ENCODE measurements at places on chromosomes 6 and 20.
A peak's percentile ranks its signal among the peaks of the same experiment; 100 is the strongest.

DNA sequence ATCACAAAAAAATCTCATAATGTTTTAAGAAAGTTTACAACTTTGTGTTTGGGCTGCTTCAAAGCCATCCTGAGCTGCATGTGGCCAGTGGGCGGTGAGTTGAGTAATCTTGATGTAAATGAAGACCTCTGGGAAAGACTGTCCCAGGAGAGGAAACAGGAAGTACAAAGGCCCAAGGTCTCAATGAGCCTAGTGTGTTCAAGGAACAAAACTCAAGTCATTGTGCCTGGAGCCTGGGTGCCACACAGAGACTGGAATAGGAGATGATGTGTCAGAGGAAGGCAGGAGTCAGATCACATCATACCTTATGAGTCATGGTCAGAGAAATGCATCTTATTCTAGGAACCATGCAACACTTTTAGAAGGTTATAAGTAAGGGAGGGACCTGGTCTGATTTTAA is 51.5 kb downstream of the COL19A1 start:
- DNase-seq: no peak

DNA sequence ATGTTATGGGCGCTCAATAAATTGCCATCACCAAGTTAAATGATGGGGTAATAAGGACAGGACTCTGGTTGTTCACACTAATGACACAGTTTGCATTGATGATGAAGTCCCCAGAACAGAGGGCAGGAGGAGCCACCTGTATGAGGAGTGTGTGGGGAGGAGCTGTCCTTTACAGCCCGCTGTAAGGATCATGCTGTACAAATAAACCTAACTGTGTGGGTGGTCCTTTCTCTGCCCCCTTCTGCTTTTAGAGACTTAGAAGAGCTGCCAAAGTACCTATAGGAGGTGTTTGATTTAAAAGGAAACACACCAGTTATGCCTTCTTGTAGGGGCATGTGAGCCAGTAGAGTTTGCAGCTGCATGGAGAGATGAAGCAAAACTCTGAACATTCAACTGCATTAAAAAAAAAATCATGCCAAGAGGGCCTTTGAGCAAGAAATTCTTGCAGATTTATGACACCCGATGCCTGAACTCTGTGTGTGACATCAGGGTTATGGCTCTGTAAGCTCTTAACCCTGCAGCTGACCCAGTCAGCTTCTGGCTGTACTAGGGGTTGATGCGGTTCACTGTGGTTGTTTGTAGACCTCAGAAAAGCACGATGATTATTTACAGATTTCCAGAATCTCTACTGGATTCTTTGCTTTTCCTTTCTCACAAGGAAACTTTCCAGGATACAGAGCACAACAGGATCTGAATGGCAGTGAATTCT is 67.4 kb downstream of the UST start:
- no peak for DNase-seq

DNA sequence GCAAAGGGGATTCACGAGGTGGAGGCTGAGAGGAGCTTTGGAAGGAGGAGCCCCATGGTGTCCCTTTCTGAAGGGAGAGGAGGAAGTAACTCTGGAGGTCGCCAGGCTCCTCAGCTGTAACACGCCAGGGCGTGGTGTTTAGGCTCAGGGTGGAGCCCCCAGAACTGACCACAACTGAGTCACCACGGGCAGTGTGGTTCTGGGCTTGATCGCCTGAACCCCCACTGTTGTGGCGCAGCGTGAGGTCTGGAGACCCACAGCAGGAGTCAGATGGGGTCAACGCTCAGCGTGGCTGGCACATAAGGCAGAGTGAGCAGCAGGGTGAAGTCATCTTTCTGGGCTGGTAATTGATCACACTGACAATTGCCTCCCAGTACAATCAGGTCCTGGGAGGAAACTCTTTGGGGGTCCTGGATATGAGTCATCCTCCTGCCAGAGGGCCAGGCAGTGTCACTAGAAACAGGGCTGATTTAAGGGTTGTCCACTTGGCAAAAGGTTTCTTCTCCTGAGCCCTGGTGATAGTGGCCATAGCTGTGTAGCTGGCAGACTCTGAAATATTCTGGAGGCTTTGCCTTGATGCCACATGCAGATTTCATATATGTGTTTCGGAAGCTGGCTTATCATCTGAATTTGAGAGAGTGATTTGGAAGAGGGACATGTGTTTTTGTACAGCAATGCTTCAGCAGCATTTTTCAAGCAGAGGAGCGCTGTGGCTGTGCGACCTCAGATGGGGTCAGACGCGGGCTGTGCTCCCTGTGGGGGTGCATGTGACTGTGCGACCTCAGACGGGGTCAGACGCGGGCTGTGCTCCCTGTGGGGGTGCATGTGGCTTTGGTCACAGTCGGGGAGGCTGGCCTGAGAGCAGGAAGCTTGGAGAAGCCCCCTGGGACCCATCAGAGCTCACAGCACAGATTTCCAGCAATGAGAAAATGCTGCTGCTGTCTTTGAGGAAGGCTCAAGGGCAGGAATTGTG is 50.0 kb downstream of the SYNJ2 start:
- DNase-seq: peak; percentile 78

DNA sequence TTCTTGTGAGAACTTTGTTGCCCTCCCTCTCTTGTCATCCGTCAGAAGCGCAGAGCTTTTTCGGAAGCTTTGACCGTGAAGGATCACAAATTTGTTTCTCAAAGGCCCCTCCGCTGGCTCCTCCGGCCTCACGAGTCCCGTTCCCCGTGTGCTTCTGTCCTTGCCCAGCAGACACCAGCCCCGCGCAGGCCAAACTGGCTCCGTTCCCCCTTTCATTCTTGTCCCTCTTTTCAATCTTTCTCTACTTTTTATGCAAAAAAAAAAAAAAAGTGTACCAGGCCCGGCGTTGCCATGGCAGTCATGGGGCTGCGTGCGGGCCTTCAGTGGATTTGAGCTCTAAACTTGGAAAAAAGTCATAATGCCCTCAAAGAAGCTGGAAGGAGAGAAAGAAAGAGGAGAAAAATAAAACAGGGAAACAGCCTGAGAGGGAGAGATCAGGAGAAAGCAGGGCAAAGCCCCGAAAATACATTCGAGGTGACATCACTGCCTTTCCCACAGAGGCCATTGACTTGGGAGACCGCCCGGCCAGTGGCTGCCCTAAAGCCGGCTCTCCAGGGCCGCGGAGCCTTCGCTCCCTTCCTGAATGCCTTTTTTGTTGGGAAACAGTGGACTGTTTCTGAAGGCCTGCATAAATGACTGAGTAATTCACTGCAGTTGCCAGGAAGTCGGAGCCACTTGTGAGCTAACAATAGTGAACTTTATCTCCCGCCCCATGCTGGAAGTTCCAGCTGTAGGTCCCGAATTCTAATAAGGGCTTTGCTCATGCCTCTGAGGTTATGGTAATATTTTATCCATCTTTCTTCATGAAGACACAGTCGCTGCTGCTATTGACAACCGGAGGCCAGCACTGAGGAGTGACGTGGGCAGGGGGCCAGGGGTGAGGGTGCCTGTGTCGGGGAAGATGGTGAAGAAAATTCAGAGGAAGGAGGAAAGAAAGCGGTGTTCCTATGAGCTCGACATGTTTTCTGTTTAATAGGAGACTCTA is 670.9 kb downstream of the QKI start:
- DNase-seq: peak; percentile 90

GRCh38 chr6:119129148-119129967 is 50.9 kb upstream of the FAM184A start:
- peak; percentile 91 for DNase-seq

DNA sequence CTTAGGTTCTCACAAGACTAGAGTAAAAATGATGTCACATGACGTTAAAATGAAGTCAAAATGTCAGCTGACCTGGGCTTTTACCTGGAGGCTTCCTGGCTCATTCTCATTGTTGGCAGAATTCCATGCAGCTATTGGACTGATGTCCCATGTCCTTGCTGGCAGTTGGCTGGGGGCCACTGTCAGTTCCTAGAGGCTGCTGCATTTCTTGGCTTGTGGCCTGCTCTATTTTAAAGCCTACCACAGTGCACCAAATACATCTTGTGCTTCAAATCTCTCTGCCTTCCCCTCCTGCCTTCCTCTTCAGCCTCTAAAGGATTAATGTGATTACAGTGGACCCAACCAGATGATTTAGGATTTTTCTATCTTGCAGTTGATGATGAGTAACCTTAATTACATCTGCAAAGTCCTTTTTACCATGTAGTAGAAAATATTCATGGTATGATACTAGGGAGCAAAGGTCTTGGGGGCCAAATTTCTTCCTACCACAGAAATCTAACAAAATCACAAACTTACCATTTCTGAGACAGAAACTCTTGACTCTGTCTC is 81.9 kb downstream of the FIG4 start:
- DNase-seq: no peak

- DNase-seq: no peak
These were observed 60.8 kb downstream of the FAM83B start for GRCh38 chr6:54907355-54907754.

GRCh38 chr6:144214622-144215401 is 64.5 kb downstream of the STX11 start:
- no peak for DNase-seq

GRCh38 chr6:147642458-147642857 is 134.0 kb downstream of the SAMD5 start:
- no peak for DNase-seq

GRCh38 chr20:38021087-38021772 is 12.0 kb downstream of the TTI1 start:
- no peak for DNase-seq

DNA sequence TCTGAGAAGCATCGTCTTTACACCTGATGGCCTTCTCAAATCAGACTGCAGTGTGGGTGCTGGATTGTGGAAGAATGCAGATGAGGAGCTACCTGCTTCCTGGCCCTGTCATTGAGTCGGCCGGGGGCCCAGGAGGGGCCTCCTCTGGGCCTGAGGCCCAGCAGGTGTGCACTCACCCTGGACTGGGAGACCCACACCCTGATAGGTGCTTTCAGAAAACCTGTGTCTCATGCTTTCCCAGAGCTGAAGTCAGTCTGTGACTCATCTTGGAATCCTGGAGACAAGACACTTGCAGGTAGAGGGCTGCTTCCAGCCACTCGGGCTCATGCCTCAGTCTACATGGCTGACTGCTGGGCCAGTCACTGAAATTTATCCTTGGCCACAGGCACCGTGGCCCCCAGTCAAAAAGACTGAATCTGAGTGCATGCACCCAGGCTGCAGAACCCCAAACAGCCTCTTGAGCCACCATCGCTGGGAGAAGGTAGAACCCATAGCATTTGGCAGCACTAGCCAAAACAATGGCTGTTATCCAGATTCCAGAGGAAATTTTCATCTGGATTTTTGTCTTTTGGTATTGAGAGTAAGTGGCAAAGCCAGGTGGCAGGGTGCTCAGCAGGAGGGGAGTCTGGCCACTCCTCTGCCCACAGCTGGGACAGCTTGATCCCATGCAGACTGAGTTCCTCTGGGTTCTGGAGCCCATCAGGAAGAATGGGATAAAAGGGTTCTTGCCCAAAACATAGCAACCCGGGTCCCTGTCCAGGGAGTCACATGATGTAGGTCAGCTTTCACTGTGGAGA is 182.0 kb upstream of the CST7 start:
- no peak for DNase-seq

- no peak for DNase-seq
These were observed 21.6 kb downstream of the C6orf163 start for GRCh38 chr6:87366072-87366827.

- DNase-seq: peak; percentile 66
These were observed 178.1 kb upstream of the MARCKS start for GRCh38 chr6:113679051-113679450.

DNA sequence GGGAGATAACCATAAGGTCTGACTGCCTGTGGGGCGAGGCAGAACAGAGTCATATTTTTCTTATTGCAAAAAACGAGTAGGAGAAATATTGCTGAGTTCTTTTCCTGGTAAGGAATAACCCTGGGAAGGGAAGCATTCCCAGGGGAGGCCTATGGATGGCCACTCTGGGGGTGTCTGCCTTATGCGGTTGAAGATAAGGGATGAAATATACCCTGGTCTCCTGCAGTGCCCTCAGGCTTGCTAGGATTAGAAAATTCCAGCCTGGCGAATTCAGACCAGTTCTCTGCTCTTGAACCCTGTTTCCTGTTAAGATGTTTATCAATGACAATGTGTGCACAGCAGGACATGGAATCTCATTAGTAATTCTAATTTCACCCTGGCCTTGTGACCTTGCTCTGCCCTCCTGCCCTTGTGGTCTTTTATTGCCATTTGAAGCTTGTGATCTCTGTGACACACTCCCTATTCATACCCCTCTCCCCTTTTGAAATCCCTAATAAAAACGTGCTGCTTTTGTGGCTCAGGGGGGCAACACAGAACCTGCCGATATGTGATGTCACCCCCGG is 491.1 kb upstream of the EYS start:
- no peak for DNase-seq

Data from brain (organoid and tissue), 16 donors.